ENCODE measurements at places on chromosomes 7 and 10.

- no peak for DNase-seq
These were observed 190.2 kb downstream of the CAMK1D start for GRCh38 chr10:12539350-12540164.

- DNase-seq, result no peak
These were observed 25.5 kb upstream of the HABP2 start for GRCh38 chr10:113527211-113527906.

DNA sequence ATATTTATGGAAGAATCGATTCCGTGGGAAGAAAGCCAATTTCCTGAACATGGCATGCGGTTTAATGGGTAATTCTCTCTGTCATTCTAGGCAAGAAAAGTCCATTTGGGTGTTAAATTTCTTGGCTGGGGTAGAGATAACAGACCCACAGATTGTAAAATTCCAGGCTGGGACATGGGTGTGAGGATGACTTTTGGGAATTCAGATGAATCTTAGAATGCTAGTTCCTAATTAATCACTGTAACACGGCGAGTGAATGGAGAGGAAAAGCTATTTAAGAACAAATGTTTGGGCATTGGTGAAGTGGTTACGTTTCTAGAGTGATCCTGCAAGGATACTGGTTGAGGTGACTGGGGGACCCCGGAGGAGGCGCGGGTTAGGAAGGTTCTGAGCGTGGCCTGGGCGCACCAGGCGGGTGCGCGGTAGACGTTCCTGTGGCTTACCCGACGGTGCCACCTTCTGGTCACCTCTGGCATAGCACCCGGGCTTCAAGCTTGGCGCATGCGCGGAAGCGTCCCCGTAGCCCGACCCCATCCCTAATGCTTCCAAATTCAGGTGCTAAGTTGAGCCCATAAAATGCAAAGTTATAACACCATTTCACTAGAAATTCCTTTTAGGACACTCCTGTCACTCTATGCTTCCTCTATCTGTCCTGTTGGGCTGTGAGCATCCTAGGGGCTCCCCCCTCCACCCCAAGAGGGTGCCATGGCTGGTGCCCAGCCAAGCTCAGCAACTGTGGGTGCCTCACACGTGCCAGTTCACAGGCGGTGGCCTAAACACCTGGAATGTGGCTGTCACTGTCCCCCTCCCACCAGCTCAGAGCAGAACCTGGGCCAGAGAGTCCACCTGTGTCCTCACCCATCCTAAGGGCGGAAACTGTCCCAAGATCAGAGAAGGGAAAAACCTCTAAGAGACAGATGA lies 104.4 kb downstream of the PTPRE start:
- peak; percentile 16 for DNase-seq

- no peak for DNase-seq
These were observed 292.1 kb downstream of the THSD7A start for GRCh38 chr7:11539853-11540252.

- no peak for DNase-seq
These were observed 12.3 kb upstream of the IKZF1 start for GRCh38 chr7:50292165-50292757.

DNA sequence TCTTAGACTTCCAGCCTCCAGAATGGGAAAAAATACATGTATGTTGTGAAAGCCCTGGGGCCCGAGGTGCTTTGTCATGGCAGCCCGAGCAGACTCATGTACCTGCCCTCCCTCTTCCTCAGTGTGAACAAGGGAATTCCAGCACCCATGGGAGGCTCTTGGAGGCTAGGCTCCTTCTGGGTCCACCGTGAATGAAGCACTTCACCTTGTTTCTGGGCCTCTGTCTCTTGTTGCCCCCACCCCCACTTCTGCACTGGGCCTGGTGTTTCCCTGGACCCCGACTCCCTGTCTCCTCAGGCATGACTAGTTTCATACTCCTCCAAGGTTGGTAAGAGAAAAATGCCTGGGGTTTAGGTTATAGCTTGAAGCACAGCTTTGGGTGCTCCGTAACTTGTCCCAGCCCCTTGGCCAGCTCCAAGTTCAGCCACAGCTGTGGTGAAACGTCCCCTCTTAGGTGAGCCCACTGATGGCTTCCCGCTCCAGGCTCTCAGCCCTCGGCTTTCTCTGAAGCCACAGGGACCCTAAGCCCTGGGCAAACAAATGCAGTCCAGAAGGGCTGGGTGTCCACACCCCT lies 30.2 kb upstream of the ARHGAP22 start:
- DNase-seq, result no peak

DNA sequence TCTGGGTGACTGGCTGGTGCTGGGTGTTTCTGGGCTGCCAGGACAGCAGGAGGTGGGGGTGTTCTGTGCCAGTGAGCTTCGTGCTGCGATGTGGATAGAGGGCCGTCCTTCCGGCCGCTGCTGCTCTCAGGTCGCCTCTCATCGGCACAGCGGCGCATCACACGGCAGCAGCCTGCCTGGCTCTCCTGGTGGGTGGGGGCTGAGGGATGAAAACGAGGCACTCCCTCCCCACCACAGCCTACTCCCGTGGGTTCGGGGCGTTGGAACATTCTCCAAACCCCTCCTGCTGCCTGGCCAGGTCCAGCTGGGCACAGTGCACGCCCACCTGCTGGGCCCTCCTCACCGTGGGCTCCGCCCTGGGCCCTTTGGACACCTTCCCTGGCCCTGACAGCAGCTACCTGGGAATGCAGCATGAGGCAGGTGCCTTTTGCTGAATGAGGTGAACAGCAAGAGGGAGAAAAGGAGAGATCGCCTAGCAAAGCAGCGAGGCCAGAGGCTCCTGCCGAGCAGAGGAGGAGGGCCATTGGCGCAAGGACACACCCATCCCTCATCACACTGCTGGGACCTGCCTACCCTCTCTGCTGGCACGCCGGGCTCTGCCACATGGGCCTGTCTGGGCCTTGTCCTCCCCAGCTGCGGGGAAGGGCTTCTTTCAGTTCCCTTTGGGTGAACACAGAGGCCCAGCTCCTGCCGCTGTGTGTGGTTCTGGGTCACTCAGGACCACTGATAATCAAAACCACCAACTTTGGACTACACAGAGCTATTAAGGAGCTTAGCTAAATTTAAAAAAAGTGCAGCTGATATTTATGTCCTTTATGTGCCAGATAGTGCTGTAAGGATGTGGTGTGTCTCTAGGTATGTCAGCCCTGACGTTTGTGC lies 33.4 kb downstream of the INPP5A start:
- DNase-seq, result no peak

- no peak for DNase-seq
These were observed 56.8 kb upstream of the LANCL2 start for GRCh38 chr7:55308186-55308929.

DNA sequence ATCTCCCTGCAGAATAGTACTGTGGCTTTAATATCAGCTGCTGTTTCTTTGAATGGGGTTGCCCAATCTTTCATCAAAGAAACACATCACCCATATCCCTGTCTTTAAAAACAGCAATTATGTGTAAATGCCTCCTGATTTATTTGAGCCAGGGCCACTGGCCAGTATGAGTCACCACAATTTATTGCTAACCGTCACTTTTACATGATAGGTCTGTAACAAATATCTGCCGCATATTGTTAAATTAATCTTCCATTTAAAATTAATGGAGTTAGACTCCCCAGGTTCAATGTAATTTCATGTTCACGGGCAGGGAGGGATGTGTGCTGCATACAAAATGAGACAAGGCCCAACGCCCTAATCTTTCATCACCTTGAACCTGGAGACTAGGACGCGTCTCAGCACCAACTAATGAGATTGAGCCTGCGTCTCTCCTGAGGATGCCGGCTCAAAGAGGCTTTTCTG lies 673.4 kb downstream of the AUTS2 start:
- DNase-seq, result no peak

DNA sequence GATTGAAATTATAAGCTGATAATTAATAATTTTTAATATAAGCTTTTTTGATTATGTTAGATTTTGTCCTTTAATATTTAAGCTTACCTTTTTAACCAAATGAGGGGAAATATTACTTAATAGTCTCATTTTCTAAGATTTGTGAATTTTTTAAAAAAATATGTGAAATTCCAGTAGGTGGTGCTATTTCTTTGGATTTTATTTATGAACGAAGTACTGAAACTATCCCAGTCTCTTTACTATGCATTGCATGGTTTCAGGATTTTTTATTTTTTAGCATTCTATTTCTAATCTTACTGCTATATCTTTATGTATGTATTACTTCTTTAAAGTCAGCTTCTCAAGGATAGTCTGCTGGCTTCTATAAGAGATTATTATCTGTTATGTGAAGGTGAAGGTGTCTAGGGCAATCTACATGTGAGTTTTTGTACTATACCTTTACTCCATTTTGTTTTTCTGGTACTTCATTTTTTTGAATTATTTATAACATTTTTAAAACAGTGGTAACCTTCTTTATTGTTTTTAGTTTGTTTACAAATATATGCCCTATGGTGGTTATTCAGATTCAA lies 78.3 kb downstream of the ATRNL1 start:
- DNase-seq, result no peak

DNA sequence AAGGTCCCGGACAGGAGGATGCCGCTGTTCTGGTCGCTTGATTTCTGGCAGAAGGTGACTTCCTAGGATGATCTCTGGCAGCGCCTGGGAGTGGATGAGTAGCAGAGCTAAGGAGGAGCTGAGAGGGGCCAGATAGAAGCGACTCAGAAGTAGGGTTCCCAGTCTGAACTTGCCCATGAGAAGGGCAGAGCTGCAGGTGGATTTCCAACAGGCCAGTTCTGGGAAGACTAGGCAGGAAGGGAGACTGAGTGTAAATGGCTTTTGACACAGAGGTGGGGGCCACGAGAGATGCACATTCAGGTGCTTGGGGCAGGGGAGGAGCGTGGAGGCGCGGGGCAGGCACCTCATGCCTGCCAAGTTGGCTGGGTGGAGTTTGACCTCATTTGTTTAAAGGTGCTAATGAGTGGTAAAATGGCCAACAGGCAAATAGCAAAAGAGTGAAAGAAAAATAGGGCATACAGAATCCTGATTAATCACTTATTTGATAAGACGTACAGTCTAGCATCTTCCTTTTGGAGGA lies 58.8 kb downstream of the SHH start:
- DNase-seq, result no peak

DNA sequence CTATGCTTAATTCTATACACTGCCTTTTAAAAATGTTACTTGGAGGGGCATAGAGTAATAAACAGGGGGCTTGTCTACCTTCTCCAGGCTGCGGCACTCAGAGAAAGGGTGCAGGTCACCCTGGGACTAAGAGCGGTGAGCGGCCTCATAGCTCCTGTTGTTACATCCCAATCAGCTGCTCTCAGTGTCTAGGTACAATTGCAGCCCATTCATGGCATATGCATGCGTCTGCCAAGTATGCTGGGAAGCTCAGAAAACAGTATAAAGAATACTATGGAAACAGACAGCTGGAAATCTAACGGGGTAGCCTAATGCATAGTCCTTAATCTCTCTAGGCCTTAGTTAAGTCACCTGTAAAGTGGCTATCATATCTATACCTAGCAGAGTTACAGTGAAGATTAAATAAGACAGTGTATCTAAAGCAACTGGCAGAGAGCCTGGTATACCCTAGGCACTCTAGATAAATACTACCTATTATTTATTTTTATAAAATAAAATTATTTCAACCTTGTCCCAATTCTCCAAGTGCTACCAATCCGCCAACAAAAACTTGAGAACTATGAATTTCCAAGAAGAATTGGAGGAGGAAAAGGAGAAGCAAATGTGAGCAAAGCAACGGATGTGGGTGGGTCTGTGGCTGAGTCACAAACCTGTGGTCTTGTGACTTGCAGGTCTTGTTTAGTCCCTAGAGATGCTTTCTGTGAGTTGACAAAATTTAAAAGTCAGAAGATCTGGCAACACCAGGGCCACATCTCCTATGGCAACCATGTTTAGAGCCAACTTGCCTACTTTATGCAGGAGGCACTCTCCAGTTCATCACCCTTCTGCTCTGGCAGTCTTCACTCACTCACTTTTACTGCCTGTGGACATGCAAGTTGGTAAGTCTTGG lies 183.0 kb downstream of the RAPGEF5 start:
- DNase-seq, result no peak

DNA sequence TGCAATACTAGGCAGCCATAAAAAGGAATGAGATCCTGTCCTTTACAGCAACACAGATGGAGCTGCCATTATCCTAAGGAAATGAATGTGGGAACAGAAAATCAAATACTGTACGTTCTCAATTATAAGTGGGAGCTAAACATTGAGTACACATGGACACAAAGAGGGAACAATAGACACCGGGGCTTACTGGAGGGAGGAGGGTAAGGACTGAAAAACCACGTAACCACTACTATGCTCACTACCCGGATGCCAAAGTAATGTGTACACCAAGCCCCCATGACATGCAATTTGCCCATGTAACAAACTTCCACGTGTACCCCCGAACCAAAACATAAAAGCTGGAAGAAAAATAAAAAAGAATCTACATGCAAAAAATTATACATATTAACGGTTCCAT lies 587.0 kb downstream of the PARD3 start:
- DNase-seq, result no peak

GRCh38 chr10:58179238-58179637 lies 88.5 kb downstream of the IPMK start:
- no peak for DNase-seq

DNA sequence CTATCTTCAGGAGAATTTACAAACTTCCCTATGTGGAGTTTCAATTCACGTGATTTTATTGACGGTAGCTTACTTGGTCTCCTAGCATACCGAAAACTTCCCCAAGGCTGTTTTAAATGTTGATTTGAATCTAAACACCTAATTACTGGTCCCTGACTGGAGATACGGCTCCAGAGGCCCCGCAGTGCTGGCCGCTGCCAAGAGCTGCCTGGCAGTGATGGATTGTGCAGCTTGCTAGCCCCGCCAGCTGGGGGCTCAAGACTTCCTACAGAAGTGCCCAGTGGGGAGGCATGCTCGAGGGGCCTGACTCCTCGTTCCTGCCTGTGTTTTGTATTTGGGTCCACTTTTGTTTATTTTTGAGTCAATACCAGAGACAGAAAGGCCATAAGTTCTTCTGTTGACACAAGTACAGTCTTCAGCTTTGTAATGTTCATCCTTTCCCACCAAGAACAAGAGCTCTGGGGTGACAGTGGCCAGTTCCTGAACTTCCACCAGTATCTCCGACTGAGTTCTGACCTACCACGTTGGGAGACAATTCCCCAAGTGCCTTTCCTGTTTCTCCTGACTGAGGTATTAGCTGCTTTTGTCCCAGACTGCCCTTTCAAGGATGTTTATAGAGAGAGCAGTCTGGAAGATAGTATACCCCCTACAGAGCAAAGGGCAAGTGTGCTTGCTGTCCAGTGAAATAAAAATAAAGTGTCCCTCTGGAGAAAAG lies 80.7 kb upstream of the CXCL12 start:
- DNase-seq, result no peak

DNA sequence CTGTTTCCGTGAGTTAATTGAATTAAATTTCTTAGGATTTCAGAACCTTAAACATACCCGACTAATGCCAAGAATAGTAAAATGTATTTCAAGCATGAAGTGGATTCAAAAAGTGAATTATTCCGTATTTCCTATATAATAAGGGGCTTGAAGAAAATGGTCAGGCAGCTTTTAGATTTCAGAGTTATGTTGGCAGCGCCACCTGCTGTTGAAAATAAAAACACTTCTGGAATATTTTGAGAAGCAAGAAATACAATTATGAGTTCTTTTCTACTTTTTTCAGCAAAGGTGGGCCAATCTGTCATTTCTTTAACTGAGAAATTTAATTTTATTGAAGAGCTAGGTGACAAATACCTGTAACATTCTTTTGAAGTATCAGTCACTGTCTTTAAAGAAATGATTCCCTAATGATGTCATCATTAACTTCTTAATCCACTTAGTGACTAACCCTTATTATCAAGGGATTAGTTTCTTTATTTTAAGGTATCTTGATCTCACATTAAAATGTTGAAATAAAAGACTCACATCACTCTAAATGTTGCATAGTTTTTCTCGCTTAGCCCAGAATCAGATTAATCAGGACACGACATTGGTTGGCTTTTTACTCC lies 36.6 kb upstream of the AGR3 start:
- peak; percentile 18 for DNase-seq

- no peak for DNase-seq
These were observed 86.5 kb downstream of the C10orf105 start for GRCh38 chr10:71632896-71633600.

Data from AG04450 (cell line).